ENCODE measurements at places on chromosomes 5 and 9.

GRCh38 chr5:132773114-132773513, 3.9 kb downstream of the SEPTIN8 start:
- no peak for DNase-seq

- DNase-seq, result peak; percentile 15
Measured at GRCh38 chr5:76805821-76806505, 12.9 kb upstream of the F2RL1 start.

GRCh38 chr5:18216729-18217128, 582.5 kb downstream of the TAF11L14 start:
- no peak for DNase-seq

GRCh38 chr9:20990867-20991266, 40.6 kb downstream of the HACD4 start:
- DNase-seq, result no peak

DNA sequence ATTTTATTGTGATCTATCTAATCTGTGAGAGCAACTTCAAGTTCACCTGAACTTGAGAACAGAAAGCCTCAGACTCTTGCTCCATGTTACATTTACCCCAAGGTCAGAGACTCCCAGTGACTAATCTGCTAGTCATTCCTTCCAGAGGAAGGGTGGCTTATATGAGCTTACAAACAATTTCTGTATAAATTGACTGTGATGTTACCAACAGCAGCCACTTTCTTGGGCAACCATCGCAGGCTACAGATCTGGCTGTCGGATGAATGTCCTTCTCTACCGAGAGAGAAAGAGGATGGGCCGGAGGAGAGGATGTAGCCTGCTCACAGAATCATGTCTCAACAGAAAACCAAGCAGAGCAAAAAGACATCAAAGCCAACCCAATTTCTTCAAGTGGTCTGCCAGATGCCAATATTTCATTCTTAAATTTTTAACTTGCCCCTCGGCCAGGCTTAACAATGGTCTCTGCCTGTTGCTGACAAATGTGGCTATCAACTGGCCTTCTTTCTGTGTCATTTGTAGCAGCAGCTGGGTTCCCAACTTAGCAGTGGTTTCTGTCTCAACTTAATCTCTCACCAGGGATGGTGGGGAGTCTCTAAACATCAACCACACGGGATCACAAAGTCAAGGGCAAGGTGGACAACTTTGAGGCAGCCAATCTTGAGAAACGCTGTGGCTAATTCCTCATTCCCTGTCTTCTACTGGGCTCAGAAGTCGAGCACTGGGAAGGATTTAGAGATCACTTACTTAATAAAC, 81.3 kb downstream of the RAPGEF1 start:
- peak; percentile 78 for DNase-seq

- no peak for DNase-seq
Measured at GRCh38 chr9:89026876-89027275, 35.6 kb downstream of the S1PR3 start.

DNA sequence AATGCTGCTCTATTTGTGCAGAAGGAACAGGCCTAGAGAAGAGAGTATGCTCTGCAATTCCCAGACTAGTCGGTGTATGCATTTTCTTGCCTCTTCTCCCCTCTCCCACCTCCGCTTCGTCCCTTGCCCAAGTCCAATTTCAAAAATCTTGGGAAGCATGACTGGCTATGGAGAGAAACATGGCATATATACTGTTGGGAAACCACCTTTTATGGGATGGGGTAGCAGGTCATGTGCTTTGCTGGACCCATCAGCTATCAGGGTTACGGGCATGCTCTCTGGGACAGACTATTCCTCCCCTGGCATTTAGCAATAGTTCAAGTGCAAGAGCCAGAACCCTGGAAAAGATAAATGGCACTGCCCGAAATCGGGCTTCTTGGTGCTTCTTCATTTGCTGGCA, 12.0 kb downstream of the ISL1 start:
- DNase-seq, result no peak

- DNase-seq, result no peak
Measured at GRCh38 chr9:106580546-106580945, 282.4 kb upstream of the ZNF462 start.

DNA sequence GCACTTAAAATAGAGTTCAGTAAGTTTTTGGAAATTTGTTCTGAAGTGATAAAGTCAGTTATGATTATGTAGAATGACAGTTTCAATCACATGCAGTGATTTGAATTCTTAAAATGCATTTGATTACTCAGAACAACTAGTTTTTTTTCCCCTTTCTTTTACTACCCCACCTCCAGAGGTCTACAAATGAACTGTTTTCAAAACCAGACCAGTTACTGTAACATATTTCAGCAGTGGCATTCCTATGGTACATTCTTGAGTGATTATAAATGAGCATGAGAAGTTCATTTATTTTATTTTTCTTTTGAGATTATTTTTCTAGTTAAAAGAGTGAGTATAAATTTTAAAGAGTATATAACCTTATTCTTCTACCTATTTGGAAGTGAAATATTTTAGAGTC, 71.6 kb downstream of the NNT start:
- DNase-seq, result no peak

DNA sequence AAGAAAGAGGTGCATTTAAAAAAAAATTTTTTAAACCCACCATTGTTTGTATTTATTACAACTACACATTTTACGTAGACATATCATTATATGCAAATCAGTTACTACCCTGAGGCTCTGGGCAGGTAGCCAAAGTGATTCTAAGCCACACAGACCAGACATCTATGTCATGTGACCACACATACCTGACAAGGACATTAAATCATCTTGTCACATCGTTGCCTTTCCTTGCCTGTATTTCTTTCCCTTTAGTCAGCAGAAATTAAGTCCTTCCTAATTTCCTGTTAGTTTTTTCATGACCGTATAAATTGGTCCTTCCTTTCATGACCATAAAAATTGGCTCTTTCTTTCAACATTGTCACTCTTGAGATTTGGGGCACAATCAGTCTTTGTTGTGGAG, 134.2 kb upstream of the MARCHF11 start:
- no peak for DNase-seq

GRCh38 chr9:18907927-18908625, 124.9 kb downstream of the SAXO1 start:
- DNase-seq, result no peak

GRCh38 chr5:61159070-61159469, 3.2 kb downstream of the SMIM15 start:
- no peak for DNase-seq

DNA sequence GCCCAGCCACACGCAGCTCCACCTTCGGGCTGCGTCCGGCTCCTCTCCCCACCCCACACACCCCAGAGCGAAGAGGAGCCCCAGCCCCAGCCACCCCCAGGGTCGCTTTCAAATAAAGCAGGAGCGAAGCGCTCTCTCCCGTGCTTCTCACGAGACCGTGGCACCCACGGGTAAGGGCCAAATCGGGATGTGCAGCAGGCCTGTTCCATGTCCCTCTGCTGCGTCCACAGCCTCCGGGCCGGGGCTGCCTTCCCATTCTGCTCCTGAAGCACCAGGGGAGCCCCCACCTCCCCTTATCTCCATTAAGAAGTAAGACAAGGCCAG, 59.8 kb downstream of the KCNT1 start:
- no peak for DNase-seq

GRCh38 chr9:112921549-112921948, 30.9 kb upstream of the SLC46A2 start:
- DNase-seq, result no peak

All from activated CD4-positive, alpha-beta memory T cell treated with anti-CD3 and anti-CD28 coated beads for 36 hours (primary cell).